Kidney (tissue), 22 donors: ENCODE measurements at places on chromosomes 16 and 17.

- no peak for DNase-seq
Observed at GRCh38 chr17:37576281-37576680, 32.9 kb downstream of the SYNRG start.

- no peak for DNase-seq
Observed at GRCh38 chr17:67509390-67510287, 132.6 kb downstream of the PITPNC1 start.

DNA sequence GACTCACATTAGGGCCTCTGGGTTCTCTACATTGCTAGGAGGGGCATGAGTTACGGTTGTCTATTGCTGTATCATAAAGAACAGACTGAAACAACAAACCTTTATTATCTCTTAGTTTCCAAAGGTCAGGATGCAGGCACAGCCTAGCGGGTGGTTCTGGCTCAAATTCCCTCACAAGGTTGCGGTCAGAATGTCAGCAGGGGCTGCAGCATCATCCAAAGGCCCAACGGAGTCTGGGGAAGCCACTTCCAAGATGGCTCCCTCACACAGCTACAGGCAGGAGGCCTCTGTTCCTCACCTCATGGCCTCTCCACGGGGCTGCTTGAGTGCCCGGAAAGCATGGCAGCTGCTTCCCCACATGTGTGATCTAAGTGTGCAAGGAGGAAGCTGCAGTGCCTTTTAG lies 29.6 kb upstream of the ZFPM1 start:
- no peak for DNase-seq

DNA sequence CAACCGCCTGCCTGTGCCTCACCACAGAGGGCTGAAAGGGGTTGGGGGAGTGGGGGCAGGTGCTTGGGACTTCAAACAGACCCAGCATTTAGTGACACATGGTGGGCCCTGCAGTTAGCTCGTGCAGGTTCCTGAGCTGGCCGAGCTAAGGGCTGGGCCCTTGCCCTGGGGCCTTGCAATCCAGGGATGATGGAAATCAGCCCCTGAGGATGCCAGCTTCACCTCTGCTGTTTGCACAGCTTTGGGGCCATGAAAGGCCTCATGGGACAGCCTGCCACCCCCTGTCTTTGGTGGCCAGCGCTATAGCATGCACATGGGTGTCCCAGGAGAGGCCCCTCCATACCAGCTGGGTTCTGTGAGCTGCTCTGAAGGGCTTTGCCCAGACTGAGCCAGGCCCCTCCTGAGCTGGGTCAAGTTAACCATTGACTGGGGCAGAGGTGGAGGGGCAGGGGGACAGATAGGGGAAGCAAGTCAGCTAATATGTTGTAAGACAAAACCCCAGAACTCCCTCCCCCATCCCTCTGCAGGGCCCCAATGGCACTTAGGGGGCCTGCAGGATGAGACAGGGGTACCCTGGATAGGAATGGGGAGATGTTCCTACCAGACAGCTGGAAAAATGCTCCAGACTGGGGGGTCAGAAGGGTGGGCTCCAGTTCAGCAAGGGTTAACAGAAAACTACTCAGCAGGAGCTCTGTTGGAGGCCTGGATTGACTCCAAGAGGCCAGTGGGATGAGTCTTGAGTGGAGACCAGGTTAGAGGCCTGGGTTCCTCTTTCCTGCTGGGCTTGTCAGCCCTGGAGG lies 692 bp downstream of the PRR15L start:
- DNase-seq = no peak

GRCh38 chr17:42640121-42640520 lies 19.0 kb upstream of the TUBG2 start:
- DNase-seq = no peak

DNA sequence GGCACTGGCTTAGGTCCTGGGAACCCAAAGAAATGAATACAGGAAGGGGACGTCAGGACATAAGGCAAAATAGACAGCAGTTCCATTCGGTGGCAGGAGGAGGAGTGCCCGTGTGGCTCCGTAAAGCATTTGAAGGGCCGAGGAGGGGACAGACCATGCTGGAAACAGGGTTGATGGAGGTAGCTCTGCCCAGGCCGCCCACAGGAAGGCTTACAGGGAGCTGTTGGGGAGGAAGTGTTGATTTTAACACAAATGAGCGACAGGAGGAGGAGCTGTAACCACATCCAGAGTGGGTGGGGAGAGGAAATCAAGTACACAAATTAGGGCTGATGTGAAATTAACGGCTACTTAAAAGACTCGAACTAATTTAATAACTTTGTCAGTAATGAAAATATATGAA lies 54.6 kb downstream of the RBFOX3 start:
- DNase-seq = no peak

DNA sequence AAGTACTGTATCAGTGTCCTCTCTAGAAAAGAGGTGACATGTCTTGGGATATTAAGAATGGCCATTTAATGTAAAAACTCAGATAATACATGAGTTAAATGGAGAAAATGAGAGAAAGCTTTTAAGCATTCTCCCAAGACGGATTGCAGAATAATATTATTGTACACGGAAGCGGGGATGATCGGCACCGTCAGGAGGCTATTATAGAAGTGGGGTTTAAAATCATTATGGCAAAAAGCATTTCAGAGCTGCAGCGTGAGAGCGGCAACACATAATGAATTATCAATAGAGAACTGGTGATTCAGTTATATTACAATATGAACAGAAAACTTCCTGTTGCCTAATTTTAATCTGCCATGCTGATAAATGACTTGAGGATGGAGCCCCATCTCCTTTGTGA lies 261.7 kb upstream of the IRX3 start:
- DNase-seq = no peak

GRCh38 chr17:14298947-14299279 lies 2.0 kb upstream of the HS3ST3B1 start:
- DNase-seq = no peak

DNA sequence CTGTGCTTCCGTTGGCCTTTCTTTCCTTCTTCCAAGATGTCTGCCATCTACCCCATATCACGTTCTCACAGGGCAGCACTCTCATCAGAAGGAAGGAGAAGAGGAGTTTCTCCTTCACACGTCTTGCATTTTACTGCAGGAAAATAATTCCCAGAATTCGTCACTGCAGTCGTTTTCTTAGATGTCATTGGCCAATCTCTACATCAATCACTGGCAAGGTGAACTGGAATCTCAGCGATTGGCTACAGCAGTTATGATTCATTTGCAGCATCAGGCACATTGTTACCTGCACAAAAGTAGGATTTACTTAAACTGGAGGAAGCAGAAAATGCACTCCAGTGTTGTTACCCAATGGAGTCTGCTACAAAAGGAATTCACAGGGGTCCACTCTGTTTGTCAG lies 277.2 kb upstream of the RBFOX1 start:
- no peak for DNase-seq

DNA sequence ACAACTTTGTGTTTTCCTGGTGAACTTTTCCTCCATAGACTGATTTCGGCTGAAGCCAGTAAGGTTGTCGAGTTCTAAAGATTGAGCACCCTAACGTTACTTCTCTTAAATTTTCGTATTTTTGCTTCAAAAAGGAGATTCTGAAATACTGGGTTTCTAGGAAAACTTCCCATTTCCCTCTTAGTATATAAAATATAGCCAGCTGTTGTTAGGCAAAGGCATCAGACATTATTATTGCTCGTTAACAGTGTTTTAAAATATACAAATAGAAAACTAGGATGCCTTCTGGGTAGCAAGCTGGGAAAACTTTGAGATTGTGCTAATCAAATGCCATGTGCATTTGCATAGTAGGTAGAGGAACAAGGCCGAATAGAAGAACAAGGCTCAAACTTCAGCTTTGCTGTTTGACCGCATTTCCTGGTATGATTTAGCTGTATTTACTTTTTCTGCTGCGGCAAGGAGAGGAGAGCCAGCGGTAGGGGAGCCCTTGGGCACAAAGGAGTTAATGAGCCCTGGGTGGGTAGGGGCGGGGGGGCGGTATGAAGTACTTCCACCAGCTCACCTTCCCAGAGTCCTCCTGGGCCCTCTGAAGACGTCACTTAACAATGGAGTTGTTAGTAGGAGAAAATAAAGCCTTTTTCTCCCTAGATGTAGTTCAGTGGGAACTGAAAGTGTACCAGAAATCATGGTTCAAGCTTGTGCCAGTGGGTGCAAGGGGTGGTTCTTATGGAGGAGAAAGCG lies 151.9 kb downstream of the MSI2 start:
- peak; percentile 82 for DNase-seq

- DNase-seq = no peak
Observed at GRCh38 chr17:37585066-37585465, 24.2 kb downstream of the SYNRG start.

DNA sequence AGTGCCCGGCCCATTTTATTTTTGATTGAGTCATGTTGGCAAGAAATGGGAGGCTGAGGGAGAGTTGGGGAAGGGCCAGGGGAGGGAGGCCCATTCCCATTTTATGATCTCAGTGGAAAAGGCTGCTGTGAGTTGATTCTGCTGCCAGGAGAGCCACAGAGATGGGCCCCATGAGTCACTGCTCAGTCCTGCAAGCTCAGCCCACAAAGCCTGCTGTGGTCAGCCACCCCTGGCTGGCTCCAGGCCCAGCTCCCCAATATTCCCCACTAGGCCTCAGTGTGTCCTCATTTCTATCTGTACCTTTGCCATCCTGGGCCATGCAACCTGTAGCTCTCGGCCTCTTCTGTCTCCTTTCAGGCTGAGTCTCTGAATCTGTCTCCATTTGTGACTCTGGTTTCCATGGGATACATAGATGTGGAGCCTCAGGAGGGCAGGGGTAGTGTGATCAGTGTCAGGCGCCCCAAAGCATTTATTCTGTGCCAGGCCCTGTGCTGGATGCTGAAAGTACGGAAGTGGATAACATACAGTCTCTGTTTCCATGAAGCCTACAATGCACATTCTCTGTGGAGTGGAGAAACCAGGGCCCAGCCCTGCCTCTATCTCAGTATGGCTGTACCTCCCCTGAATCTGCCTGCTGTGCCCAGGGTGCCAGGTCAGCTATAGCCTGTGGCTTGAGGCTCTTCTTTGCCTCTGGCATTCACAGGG lies 1.9 kb upstream of the PLEKHG4 start:
- no peak for DNase-seq

GRCh38 chr16:86934581-86935375 lies 356.4 kb downstream of the FOXL1 start:
- DNase-seq = peak; percentile 55

- DNase-seq = no peak
Observed at GRCh38 chr17:60720763-60721531, 43.3 kb downstream of the BCAS3 start.

- DNase-seq = no peak
Observed at GRCh38 chr16:62876133-62876532, 839.9 kb upstream of the CDH8 start.

DNA sequence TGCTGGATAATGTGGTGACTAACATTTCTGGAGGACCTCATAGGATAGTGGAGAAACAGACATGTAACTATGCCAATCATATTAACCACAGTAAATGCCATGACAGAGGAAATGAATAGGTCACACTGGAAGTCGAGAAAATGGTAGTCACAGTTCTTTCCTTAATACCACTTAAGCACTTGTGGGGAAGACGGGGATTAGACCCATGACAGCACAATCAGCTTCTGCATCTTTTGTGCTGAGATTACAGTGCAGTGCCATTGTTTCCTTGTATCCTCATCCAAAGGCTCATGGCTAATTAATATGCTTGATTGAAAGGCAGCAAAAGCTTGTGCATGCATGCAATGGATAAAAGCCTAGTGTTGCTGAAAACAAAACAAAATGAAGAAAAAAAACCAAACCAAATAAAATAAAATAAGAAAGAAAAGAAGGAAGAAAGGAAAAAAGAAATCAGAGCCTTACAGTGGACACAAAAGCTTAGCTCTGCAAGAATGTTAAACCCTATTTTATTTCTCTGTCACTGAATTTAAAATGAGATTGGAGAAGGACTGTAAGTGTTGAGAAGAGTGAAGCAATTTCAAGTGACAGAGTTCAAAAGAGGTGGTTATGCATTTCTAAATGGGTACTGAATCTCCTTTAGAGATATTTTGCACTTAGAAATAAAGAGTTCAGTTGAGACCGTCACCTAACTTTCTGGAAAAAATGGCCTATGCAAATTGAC lies 1011.9 kb downstream of the CDH8 start:
- DNase-seq = no peak

GRCh38 chr17:50684288-50684611 lies 23.5 kb downstream of the ANKRD40 start:
- no peak for DNase-seq

DNA sequence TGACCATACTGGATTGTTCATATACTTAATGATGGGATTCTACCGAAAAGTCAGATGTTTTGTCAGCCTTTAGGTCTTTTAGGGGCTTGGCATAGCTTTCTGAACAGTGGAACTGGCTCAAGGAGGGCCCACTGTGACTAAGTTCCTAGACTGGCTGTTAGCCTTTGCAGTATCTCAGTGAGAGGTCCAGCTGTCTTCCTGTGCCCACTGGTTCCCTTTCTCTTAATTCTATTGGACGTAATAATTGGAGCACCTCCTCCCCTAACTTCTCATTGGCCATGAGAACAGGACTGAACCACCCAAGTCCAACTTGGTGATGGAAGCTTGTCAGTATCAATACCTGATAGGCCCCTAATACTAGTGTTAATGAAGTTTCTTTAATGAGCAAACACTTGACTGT lies 13.5 kb downstream of the KPNA2 start:
- DNase-seq = no peak

DNA sequence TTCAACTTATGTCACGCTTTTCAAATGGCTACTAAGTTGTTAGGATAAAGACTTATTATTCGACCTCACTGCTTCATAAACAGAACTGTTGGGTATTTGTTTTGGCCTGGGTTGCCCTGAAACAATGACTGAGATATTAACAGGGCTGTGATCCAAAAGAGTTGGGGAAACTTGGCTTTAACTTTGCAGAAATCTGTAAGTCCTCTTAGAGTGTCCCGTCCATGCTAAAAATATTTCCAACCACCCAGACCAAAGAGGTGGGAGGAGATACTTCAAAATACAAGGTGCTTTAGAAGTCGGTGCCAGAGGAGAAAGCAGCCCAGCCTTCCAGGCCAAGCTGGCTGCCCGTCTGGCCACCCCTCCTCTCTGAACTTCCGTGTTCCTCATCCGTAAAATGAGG lies 16.1 kb upstream of the SPATA32 start:
- peak; percentile 52 for DNase-seq

DNA sequence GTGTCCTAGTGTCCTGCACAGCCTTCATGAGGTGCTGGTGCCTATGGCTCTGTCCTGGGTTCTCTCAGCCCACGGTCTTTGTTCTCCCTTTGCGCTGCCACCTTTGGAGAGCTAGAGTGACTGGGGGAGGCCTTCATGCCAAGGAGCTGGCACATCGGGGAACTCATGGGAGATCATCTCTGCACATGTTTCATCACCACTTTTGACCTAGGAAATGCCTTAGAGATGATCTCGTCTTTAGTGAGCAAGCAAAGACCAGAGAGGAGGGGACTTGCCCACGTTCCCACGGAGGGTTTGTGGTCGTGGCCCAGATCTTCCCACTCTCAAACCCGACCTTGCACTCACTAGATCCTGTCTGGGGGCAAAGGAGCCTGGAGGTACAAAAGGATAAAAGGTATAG lies 23.5 kb downstream of the TBX4 start:
- no peak for DNase-seq

DNA sequence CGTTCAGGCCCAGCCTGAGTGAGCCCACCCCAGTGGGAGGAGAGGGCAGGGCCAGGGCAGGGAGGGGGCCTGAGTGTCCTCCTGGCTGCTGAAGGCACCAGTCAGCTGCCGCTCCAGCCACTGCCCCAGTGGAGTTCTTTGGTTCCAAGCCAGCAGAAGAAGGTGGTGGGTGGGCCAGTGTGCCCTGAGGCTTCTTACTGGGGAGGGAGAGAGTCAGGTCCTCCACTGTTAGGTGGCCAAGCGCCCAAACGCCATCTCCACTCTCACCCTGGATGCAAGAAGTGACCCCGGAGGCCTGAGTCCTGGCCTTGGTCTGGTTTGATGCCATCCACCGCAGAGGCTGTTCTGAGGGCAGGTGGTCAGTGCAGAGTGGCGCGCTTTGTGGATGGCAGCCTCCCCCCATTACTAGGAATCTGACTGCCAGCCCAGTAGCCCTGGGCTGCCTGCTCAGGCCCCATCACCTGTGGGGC lies 2.2 kb downstream of the RNF213 start:
- no peak for DNase-seq
